Skeletal muscle cell (primary cell): ENCODE measurements at places on chromosomes 16 and 17.

DNA sequence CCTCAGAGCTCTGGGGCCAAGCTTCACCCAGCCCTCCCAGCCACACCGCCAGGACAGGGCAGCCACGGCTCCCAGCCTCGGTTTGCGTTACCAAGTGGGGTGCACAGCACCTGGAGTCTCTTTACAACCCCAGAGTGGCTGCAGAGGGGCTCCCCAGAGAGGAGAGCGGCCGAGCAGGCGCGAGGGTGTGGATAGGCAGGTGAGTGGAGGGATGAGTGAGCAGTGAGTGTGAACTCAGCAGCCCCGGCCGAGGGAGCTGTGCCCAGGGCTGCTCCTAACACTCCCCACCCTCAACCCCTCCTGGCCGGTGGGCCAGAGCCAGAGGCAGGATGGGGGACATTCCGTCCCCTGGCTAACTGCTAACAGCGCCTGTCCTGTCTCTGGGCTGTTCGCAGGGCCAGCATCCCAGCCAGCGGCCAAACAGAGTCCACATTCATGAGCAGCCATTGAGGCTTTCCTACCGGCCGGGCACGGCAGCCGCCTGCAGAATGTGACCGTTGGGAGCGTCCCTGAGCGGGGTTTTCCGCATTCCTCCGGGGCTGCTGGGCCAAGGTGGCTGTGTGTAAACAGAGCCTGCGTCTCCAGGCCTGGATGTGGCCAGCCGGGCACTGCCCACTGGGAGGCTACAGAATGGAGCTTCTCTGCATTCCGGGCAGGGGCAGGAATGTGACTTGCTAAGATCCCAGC is 5.3 kb downstream of the ZNF469 start:
- no peak for DNase-seq

DNA sequence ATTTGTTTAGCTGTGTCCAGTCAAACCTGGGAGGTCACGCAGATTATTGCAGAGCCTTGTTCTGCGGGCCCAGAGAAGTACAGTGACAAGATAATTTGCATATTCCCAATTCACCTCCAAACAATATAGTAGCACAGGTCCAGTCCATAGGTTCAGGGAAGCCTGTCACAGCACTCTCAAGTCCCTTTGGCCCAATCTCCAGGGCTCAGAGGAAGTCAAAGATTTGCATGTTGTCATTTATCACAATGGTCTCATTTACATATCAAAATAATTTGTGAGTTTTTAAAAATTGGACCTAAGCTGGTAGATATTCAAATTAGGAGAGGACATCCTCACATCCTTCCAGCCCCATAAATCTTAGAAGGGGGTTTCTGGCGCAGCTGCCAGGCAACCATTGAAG is 11.9 kb downstream of the ZBTB4 start:
- no peak for DNase-seq

- no peak for DNase-seq
Observed at GRCh38 chr16:48911700-48912099, 301.7 kb upstream of the N4BP1 start.

- DNase-seq = no peak
Observed at GRCh38 chr16:87602001-87602775, at the start of gene JPH3. Gene JPH3 (plus strand): TSS chr16:87602508. CDS start chr16:87603147, 639 bp downstream.

DNA sequence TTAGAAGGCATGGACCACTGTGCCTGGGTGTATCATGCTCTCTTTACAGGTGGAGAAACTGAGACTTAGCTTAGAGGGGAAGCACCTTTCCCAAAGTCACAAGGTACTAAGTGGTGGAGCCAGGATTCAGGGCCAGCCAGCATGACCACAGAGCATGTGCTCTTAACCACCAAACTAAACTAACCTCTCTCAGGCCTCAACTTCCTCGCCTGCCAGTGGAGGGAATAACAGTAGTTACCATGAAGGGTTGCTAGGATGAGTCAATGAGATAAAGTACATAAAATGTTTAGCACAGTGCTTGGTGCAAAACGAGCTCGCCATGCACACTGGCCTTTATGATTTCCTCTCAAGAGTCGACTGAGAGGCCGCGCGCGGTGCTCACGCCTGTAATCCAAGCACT is 6.4 kb upstream of the MYO1C start:
- DNase-seq = no peak

GRCh38 chr17:78444392-78444791 is 65.9 kb downstream of the PGS1 start:
- DNase-seq = no peak

DNA sequence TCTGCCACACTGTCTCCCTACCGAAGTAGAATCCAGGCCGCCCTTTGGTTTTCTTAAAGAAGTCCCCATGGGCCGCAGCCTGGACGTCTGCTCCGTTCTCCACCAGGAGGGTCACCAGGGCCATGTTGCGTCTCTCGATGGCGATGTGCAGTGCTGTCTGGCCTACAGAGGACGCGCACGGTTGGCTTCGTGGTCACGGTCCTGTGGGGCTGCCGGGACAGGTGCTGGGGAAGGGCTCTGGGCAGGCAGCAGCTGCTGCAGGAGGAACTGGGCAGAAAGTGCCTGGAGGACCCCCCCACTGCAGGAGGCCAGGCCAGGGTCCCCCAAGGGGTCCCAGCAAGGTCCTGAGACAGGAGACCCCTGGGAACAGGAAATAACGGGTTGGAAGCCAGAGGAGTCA is 19.0 kb downstream of the TRPV1 start:
- no peak for DNase-seq

DNA sequence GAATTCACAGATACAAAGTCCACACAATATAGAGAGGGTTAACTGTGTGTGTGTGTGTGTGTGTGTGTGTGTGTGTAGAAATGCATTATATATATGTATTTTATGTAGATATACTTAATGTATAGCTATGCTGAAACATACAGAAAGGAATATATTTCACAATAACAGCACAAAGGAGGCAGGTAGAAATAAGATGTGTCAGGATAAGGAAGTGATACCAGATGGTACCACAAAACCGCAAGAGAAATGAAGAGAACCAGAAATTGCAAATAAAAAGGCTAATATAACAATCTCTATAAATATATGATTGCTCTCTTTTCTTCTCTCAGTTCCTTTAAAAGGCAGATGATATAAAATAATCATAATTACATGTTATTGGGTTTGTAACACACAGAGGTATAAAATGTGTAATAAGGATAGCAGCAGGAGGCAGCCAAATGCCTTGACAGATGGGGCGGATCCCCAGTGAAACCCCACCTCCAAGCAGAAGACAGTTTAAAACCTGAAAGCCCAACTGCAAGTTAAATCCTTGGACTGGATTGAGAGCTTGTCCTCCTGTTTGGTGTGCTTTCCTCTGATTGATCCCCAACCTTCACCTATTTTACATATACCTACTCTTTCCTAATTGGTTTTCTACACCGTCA is 365.4 kb upstream of the C16orf82 start:
- DNase-seq = no peak

- DNase-seq = no peak
Observed at GRCh38 chr16:27363797-27364196, 38.2 kb upstream of the IL21R start.

DNA sequence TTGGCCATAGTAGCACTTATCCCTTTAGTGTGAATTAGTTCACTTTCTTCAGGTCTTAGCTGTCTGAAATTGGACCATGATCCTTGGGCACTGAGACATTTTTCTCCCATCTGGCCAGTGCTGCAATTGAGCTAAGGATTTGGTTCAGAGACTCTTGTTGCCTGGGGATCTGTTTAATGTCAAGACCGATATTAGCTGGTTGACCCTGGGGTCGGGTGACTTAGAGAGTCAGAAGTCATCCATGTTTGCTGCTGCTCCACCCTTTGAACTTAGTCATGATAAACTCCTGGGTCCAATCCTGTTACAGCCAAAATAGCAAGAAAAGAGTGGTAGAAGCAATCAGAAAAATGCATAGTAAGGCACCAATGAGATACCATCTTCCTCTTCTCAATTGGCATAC is 45.8 kb upstream of the TOX3 start:
- DNase-seq = no peak

DNA sequence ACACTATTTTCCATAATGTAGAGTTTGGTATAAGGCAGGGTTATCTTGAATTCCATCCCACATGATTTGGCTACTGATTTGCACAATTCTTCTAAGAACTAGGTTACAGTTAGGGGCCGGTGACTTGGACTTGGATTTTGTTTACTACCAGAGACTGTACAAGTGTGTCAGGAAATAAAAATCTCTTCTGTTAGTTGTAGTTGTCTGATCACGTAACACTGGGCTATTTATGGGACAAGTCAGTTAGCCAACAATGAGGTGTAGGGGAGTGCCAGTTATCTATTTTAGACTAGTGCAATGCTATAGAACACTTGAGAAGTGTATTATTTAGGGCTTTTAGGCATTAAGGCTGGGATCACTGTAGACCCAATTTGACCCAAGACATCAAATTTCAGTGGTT is 39.7 kb upstream of the GHDC start:
- DNase-seq = no peak

DNA sequence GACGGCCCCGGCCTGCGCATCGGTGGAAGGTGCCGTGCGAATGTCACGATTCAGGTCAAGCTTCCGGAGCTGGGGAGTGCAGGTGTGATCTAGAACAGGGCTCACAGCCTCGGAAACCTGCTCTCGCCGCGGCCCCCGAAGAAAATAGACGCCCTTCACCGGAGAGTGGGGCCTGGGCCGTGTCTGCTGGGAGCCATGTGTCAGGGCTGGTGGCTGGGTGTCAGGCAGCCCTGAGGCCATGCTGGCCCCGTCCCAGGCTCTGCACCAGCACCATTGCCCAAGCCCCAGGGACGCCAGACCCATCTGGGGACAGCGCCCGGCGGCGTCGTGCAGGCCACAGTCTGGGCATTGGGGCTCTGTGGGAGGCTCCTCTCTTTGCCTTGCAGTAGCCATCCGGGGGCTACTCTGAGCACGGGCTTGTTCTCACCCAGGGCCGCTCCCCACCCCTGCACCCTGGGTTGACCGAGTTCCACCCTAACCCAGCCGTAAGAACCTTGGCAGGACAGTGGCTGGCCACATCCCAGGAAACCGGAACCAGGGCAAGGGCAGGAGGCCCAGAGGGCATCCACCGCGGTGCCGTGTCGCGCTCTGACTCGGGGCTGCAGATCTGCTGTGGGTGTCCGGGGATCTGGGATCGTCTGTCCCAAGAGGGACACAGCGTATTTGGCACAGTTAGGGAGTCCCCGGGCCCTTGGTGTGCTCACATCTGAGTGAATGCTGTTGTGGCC is 5.3 kb upstream of the NUDT16L1 start:
- no peak for DNase-seq

GRCh38 chr16:52727849-52728248 is 180.9 kb upstream of the TOX3 start:
- no peak for DNase-seq

DNA sequence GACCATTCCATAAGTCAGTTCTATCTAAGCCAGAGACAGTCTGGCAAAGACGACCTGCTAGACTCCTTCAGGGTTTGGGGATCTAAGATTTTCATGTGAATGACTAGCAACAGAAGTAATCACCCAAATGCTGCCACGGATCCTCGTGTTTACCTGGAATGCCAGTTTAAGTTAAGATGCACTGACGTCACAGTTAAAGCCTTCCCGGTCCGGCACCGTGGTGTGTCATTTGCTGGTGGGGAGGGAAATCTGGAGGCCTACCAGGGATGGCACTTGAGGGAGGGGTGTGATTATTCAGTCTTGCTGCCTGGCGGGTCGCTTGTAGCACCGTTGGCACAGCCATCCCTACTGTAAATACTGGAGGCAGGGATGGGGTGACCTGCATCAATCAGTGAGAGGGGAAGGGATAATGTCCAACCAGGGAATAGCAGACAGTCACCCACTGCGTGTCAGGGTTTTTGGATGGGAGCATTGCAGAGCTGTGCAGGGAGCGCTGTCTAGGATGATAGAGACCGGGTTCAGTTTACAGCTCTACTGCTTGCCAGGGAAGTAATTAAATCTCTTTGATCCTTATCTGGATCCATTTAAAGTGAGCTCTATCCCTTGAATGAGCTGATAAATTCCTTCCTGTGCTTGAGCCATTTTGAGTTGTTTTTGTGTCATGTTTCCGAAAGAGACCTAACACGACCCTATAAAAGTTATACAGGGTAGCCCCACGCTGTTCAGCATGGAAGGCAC is 764.7 kb upstream of the EEF2KMT start:
- no peak for DNase-seq

GRCh38 chr16:1196494-1196893 is 28.6 kb downstream of the TPSG1 start:
- no peak for DNase-seq

DNA sequence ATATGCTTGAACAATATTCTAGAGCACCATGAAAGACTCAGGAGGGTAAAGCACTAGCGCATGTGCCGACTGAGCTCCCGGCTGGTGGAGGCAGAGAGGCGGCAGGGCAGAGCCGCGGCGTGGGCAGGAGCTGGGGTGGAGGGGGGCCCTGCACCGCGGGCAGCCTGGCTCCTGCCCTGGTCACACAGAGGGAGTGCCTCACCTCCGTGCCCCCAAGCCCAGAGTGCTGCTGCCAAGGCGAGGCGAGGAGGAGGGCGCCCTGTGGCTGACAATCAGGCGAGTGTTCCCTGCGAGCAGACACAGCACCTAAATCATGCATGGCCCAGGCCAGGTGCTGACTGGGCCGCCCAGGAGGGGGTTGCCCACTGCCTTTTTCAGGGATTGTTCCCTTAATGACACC is 105.8 kb upstream of the TNRC6C start:
- no peak for DNase-seq

DNA sequence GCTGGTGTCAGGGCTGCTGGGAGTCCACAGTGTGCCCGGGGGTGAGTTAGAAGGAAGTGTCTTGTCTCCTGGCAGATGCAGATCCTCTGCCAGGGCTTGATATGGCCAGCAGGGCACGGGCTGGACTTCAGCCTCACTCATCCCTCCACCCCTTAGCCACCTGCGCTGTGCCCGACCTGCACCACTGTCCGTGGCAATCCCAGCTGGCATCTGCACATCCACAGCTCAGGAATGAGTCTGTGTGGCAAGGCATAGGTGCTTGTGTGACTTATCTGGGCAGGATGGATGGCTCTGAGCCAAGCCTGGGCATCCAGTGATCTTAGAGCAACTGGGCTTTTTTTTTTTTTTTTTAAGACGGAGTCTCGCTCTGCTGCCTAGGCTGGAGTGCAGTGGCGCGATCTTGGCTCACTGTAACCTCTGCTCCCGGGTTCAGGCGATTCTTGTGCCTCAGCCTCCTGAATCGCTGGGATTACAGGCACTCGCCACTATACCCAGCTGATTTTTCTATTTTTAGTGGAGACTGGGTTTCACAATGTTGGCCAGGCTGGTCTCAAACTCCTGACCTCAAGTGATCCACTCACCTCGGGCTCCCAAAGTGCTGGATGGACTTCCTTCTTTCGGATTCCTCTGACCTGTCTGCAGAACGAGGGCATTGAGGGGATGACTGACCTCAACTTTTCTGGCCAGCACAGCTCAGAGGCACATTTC is 22.5 kb upstream of the CACNG1 start:
- DNase-seq = no peak
